K562 (cell line): ENCODE measurements at places on chromosomes 4 and X.

- no peaks in the 10 kb centered on the region for H3K36me3 ChIP-seq
- no peaks in the 10 kb centered on the region for H3K27me3 ChIP-seq
- DNase-seq, result peak; percentile 74
- peaks cover 12% of the 10 kb centered on the region for H3K4me1 ChIP-seq
- H3K4me3 ChIP-seq, result peak overlapping the region; percentile 63
- peak overlapping the region; percentile 98 for H3K27ac ChIP-seq
Measured at GRCh38 chr4:40055511-40055862, 1.2 kb upstream of the N4BP2 start.

- H3K27ac ChIP-seq, result no peak overlapping the region
- H3K36me3 ChIP-seq, result peaks cover 54% of the 10 kb centered on the region
- DNase-seq, result peak; percentile 28
- H3K4me1 ChIP-seq, result no peaks in the 10 kb centered on the region
- no peak overlapping the region for H3K4me3 ChIP-seq
Measured at GRCh38 chr4:16205298-16206164, 20.7 kb downstream of the TAPT1 start.

DNA sequence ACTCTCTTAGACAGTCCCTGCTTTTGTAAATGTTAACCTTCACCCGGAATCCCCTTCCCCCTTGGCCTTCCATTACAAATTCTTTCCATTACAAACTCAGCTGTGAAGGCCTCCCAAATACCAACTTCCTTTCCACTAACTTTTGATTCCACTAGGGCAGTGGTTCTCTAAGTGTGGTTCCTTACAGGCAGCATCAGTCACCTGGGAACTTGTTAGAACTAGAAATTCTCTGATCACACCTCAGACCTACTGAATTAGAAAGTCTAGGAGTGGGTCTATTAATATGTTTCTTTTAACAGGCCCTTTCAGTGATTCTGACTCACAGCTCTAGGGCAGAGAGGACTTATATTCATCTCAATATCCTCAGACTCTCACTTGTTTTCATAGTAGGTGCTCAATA lies 19.0 kb upstream of the MRPL1 start:
- no peak for DNase-seq
- H3K27me3 ChIP-seq, result no peaks in the 10 kb centered on the region
- no peak overlapping the region for H3K27ac ChIP-seq
- no peaks in the 10 kb centered on the region for H3K36me3 ChIP-seq

DNA sequence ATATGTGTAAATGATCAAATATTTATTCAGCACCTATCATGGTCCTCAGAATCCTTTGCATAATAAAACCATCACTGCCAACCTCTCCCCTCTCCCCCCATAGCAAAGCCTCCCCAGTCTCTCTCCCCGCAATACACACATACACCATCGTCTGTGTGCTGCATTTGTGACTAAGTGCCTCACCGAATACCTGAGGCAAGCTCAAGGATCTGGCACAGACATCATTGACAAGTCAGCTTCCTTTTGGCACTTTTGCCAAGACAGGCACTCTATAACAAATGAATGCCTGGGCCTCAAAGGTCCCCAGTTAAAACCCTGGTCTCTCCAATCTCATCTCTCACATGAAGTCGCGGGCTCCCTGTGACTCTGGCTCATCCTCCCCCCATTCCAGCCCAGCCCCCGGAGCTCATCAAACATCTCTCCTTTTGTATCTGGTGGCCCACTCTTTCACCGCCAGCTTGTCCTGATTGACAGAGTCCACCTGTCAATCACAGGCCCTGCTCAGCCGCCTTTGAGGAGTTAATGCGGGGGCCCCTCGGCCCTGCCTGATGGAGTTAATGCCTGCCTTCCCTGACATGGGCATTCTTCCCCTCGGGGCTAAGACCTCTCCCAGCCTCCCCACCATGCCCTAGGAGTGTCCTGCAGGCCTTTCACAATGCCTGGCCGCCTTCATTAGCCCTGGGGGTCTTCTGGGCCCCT lies 135.8 kb upstream of the ATP6AP2 start:
- H3K36me3 ChIP-seq, result no peaks in the 10 kb centered on the region
- H3K27ac ChIP-seq, result no peak overlapping the region
- H3K4me1 ChIP-seq, result peaks cover 12% of the 10 kb centered on the region; the same call in 1 of the 2 replicates
- H3K27me3 ChIP-seq, result no peaks in the 10 kb centered on the region
- no peak for DNase-seq

DNA sequence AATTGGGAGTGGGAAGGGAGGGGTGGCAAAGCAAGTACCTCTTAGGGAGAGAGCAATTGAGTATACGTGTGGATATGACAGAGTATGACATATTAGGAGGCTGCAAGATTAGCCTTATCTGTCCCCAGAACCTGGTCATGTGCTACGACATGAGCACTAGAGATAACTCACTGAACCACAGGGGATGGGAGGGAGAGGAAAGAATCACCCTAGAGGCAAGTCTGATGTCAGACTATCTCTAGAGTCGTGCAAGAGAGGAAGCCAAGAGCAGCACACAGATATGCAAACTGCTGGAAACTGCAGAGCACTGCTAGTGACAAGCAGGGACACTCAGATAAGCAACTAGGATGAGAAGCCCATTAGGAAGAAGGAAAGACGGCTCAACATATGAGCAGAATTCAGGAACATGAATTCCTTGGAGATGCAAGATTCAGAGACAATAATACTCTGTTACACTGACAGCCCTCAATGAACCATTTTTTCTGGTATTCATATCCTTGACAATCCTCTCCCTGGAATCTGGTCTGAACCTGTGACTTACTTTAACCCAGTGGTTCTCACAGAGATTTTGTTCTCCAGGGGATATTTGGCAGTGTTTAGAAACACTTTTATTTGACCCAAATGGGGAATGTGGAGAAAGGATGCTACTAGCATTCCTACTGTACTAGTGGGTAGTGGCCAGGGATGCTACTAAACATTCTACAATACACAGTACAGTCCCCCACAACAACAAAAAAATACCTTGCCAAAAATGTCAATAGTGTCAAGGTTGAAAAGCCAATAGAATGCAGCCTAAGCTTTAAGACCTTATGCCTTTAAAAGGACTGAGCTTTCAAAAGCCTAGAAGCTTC lies 84.0 kb upstream of the BMP2K start:
- no peak overlapping the region; the same call in 1 of the 2 replicates for H3K4me3 ChIP-seq
- no peaks in the 10 kb centered on the region for H3K27me3 ChIP-seq
- DNase-seq, result peak; percentile 94
- no peaks in the 10 kb centered on the region for H3K36me3 ChIP-seq

DNA sequence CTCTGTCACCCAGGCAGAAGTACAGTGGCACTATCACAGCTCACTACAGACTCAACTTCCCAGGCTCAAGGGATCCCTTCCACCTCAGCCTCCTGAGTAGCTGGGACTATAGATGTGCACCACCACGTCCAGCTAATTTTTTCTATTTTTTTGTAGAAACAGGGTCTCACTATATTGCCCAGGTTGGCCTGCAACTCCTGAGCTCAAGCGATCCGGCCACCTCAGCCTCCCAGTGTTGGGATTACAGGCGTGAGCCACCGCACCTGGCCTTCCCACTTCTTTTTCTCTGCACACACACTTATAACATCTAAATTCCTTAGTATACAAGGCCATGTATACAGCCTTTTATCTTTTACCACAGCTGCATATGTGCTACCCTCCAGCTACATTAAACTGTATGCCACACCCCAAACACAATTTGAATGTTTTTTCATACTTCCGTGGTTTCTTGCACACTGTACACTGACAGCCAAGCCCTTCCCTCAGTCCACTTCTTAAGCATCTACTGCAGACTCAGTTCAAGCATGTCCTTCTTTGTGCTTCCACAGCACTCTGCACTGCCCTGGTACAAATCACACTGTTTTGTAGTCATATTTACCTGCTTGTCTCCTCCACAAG lies 6.5 kb downstream of the SLC7A3 start:
- H3K27me3 ChIP-seq, result peaks cover 32% of the 10 kb centered on the region
- H3K36me3 ChIP-seq, result no peaks in the 10 kb centered on the region
- DNase-seq, result no peak
- no peak overlapping the region for H3K27ac ChIP-seq
- H3K4me3 ChIP-seq, result no peak overlapping the region

GRCh38 chrX:110286106-110286505 lies 31.8 kb downstream of the AMMECR1 start:
- 0 out of 3 replicates have a peak, but pooled peaks cover 4% of the 10 kb centered on the region for H3K36me3 ChIP-seq
- H3K4me3 ChIP-seq, result no peak overlapping the region
- no peaks in the 10 kb centered on the region for H3K27me3 ChIP-seq

- H3K36me3 ChIP-seq, result no peaks in the 10 kb centered on the region
Measured at GRCh38 chr4:113436360-113436759, 325.2 kb downstream of the CAMK2D start.

GRCh38 chr4:25481648-25482047 lies 104.6 kb downstream of the ANAPC4 start:
- no peaks in the 10 kb centered on the region for H3K36me3 ChIP-seq
- no peaks in the 10 kb centered on the region; the same call in 1 of the 2 replicates for H3K27me3 ChIP-seq
- H3K4me1 ChIP-seq, result no peaks in the 10 kb centered on the region
- H3K4me3 ChIP-seq, result no peak overlapping the region
- no peak overlapping the region for H3K27ac ChIP-seq

GRCh38 chr4:11605597-11605996 lies 176.9 kb upstream of the HS3ST1 start:
- H3K4me1 ChIP-seq, result no peaks in the 10 kb centered on the region
- no peaks in the 10 kb centered on the region for H3K27me3 ChIP-seq
- H3K4me3 ChIP-seq, result no peak overlapping the region
- DNase-seq, result no peak
- H3K36me3 ChIP-seq, result no peaks in the 10 kb centered on the region
- no peak overlapping the region for H3K27ac ChIP-seq

- H3K27me3 ChIP-seq, result no peaks in the 10 kb centered on the region
- H3K36me3 ChIP-seq, result peaks cover 88% of the 10 kb centered on the region
- H3K4me3 ChIP-seq, result no peak overlapping the region
Measured at GRCh38 chr4:182893047-182893446, 24.1 kb downstream of the DCTD start.

DNA sequence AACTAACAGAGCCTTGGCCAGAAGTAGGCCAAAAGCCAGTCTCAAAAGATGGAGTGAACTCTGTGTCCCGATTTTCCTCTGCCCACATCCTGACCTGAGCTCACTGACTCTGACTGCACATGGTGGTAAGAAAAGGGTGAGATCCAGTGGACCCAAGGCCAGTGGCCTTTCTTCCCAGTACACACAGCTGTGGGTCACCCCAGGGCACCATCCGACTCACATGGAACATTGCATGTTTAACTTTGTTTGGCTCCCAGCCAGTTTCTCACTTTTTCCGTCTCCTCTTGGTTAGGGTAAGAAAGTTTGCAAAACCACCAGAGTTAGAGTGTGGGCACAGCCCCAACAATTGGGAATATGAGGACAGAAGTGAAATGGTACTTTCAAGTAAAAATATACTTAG lies 69.8 kb downstream of the GAB1 start:
- DNase-seq, result peak; percentile 31
- H3K27me3 ChIP-seq, result no peaks in the 10 kb centered on the region
- H3K27ac ChIP-seq, result no peak overlapping the region

DNA sequence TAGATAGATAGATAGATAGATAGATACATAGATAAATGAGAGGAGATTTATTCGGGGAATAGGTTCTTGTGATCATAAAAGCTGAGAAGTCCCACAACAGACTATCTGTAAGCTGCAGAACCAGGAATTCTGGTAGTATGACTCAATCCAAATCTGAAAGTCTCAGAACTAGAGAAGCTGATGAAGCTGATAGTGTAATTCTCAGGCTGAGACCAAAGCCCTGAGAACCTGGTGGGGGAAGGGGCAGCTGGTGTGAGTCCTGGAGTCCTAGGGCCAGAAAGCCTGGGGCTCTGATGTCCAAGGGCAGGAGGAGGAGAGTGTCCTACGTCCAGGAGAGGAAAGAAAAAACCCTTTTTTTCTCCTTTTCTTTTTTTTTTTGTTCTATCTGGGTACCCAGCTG lies 8.0 kb upstream of the BANK1 start:
- no peaks in the 10 kb centered on the region for H3K36me3 ChIP-seq
- no peaks in the 10 kb centered on the region for H3K4me1 ChIP-seq
- H3K27ac ChIP-seq, result no peak overlapping the region
- no peak overlapping the region for H3K4me3 ChIP-seq
- H3K27me3 ChIP-seq, result no peaks in the 10 kb centered on the region

- no peaks in the 10 kb centered on the region for H3K36me3 ChIP-seq
- DNase-seq, result no peak
- no peak overlapping the region for H3K4me3 ChIP-seq
- no peak overlapping the region for H3K27ac ChIP-seq
- H3K27me3 ChIP-seq, result no peaks in the 10 kb centered on the region
- H3K4me1 ChIP-seq, result no peaks in the 10 kb centered on the region
Measured at GRCh38 chrX:111831343-111831742, 44.6 kb upstream of the TRPC5OS start.

- H3K4me1 ChIP-seq, result no peaks in the 10 kb centered on the region
- DNase-seq, result no peak
- no peak overlapping the region for H3K27ac ChIP-seq
- H3K4me3 ChIP-seq, result no peak overlapping the region
Measured at GRCh38 chr4:77751764-77752163, 67.4 kb downstream of the CNOT6L start.

- DNase-seq, result no peak
- H3K4me1 ChIP-seq, result no peaks in the 10 kb centered on the region
- H3K27ac ChIP-seq, result no peak overlapping the region
Measured at GRCh38 chr4:81399306-81400086, 72.2 kb downstream of the RASGEF1B start.

DNA sequence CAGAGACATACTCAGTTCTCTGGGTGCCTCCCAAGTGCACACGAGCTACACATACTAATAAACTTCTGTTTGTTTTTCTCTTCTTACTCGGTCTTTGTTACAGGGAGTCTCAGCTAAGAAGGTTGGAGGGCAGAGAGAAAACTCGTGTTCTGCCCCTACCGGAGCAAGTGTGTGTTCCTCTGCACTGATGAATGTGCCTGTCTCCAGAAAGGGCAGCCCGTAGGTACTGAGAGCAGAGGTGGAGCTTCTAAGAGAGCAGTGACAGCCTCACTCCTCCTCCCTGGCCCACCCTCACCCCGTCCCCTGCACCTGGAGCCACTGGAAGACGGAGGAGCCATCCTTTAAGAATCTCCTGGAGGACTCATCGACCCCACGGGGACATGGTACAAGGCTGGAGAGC lies 67.6 kb downstream of the MTNR1A start:
- H3K4me1 ChIP-seq, result no peaks in the 10 kb centered on the region
- H3K27ac ChIP-seq, result no peak overlapping the region
- H3K4me3 ChIP-seq, result no peak overlapping the region
- no peaks in the 10 kb centered on the region for H3K27me3 ChIP-seq

DNA sequence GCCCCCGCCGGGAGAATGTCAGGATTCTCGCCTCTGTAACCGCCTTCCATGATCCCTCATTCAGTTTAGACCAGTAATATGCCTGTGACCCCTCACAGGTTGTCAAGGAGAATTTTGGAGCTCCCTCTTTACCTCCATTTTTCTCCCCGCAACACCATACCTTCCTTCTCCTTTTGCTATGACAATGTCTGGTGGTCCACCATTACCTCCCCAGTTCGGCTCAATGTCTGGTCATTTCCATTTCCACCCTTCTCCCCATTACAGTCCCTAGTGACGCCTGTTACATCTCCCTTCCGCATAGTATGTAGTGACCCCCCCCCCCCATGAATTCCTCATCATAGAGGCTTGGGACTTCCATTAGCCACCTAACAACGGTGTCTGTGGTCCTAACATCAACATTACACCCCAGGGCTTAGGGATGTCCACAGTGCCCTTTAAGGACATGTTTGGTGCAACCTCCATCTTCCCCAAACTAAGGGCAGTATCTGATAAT lies 700 bp downstream of the ARAF start:
- H3K36me3 ChIP-seq, result peaks cover 38% of the 10 kb centered on the region
- H3K4me3 ChIP-seq, result peak overlapping the region; percentile 56
- no peaks in the 10 kb centered on the region for H3K27me3 ChIP-seq
- H3K27ac ChIP-seq, result peak overlapping the region; percentile 88

- no peaks in the 10 kb centered on the region for H3K4me1 ChIP-seq
- no peaks in the 10 kb centered on the region for H3K27me3 ChIP-seq
- no peaks in the 10 kb centered on the region for H3K36me3 ChIP-seq
- DNase-seq, result no peak
- H3K27ac ChIP-seq, result no peak overlapping the region
Measured at GRCh38 chr4:142815834-142816233, 30.3 kb downstream of the INPP4B start.
